ENCODE measurements at places on chromosomes 12 and 14.
A peak's percentile ranks its signal among the peaks of the same experiment; 100 is the strongest.

- DNase-seq: no peak
Observed at GRCh38 chr14:63387711-63388110, 69.0 kb upstream of the GPHB5 start.

DNA sequence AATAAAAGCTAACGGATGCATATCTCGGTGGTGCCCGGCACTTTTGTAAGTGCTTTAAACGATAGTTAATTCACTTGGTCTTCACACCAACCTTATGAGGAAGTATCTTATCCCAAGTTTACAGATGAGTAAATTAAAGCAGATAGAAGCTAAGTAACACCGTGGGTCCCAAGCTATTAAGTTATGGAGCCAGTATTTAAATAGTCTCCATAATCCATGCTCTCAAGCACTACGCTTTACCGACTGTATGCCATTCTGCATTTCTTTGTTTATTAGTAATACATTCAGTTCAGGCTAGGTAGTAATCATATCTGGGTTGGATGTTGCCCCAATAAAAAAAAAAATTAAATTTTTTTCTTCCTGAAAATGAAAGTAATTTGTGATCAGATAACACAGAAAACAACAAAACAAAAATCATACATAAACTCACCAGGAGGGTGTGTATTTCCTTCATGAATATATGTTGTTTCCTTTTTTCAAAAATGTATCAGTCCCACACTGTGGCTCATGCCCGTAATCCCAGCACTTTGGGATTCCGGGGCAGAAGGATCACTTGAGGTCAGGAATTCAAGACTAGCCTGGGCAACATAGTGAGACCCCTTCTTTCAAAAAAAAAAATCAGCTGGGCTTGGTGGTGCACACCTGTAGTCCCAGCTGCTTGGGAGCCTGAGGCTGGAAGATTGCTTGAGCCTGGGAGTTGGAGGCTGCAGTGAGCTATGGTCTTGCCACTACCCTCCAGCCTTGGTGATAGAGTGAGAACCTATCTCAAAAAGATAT, 1.4 kb upstream of the M6PR start:
- peak; percentile 25 for DNase-seq

DNA sequence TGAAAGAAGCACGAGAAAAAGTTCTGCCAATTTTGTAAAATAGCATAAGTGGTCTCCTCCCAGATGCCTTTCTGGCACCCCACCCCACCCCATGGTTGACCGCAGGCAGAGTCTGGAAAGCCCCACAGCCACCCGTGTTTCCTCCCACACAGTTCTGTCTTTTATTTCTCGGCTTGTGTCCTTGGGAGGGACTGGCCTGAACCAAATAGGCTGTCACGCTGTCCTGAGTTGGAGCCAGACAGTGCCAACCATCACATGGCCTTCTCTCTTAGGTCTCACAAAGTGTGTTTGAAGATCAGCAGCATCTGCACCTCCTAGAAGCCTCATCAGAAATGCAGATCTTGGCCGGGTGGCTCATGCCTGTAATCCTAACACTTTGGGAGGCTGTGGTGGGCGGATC, 10.2 kb upstream of the LTA4H start:
- DNase-seq: no peak

DNA sequence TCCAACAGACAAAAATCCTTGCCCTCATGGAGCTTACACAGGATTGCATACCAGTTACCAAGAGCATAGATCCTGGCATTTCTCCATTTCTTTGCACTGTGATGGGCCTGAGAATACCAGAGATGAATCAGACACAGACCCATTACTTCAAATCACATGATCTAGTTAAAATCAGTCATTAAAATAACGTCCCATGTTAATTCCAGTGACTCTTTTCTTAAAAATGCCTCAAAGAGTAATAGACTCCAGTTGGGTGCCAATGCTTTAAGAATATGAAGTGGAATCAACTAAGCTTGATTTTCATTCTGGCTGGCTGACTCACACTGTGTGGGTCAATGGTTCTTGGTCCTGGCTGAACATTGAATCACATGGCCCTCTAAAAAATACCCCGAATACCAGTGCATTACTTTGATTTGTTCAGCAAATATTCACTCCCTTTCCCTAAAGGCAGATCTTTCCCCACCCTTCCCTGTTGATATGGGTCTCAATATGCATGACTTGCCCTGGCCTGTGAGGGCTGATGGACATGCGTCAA, 11.0 kb downstream of the ASB2 start:
- no peak for DNase-seq

GRCh38 chr14:61547186-61548069, 147.9 kb upstream of the HIF1A start:
- no peak for DNase-seq

DNA sequence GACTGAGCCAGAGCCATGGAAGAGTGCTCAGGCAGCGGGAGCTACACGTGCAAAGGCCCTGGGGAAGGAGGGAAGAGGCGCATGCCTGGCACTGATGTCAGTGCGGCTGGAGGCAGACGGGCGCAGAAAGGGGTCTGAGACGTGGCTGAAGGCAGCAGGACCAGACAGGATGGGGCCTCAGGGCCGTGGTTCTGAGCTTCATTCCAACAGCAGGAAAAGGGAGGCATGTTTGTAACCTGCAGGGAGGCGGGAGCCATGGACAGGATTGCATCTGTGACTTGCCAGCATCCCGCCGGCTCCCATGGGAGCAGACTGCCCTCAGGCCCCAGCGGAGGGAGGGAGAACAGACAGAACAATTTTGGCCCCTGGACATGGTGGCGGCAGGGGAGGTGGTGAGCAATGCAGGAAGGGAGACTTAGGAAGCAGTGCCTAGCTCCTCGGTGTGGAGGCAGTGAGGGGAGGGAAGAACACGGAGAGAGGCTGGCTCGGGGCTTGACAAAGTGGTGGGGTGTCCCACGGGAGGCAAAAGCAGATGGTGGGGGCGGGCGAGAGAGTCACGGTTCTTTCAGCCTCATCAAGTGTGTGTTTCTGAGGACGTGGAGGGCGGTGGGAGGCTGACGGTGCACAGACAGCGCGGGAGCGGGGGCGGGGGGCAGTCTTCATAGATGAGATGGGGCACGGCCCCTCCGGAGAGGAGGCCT, 33.3 kb upstream of the INF2 start:
- DNase-seq: no peak

DNA sequence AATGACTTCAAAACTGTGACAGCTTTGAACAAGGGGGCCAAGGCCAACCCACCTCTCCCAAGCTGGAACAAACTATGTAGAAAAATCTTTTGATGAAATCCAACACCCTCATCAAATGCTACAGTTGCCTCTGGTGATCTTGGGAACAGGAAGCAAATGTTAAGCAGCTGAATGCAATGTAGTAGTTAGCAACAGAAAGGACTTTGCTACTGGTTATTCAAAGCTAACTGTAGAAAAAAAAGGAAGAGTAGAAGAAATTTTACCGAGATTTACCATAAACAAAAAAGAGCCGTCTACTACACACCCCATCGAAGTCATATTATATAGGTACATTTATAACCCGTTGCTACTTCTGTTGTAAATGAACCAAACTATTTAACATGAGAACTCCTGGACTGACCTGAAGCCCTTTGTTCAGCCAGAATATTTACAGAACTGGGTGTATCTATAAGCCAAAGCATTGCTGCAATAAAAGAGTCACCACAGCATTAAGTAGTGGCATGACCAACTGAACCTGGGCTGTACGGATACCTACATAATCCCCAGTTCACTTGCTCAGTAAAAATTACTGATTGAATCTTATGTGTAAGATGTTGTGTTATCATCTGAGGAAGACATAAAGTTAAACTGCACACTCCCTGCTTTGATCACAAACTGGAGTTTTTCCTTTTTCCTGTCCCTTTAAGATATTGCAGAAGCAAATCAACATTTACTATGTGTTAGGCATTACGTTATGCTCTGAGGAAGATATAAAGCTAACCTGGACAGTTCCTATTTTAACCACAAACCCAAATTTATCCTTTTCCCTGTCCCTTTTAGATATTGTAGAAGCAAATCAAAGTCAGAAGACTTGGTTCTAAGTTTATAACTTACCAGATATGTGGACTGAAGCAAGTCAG, 25.1 kb downstream of the SYNJ2BP start:
- DNase-seq: no peak

- no peak for DNase-seq
Observed at GRCh38 chr14:93803408-93804318, 15.4 kb upstream of the PRIMA1 start.

DNA sequence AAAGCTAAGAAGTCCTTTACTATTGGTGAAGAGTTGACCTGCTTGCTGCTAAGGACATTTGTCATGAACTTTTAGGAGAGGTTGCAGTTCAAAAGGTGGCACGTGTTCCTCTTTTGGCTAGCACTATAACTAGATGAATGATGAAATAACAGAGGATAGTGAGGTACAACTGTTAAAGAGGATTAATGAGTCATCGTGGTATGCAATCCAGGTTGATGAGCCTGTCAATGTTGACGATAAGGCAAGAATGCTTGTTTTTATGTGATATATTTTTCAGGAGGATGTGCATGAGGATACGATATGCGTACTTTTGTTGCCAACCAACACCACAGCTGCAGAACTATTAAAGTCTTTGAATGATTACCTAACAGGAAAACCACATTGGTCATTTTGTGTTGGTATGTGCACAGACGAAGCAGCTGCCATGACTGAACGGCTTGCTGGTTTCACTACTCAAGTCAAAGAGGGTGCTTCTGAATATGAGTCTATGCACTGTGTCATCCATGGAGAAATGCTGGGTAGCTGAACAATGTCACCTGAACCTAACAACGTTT, 10.6 kb downstream of the CEP128 start:
- peak; percentile 45 for DNase-seq

- DNase-seq: no peak
Observed at GRCh38 chr14:30295980-30296379, 263.0 kb upstream of the G2E3 start.

GRCh38 chr12:124021007-124021406, 48.0 kb downstream of the ZNF664 start:
- DNase-seq: no peak

DNA sequence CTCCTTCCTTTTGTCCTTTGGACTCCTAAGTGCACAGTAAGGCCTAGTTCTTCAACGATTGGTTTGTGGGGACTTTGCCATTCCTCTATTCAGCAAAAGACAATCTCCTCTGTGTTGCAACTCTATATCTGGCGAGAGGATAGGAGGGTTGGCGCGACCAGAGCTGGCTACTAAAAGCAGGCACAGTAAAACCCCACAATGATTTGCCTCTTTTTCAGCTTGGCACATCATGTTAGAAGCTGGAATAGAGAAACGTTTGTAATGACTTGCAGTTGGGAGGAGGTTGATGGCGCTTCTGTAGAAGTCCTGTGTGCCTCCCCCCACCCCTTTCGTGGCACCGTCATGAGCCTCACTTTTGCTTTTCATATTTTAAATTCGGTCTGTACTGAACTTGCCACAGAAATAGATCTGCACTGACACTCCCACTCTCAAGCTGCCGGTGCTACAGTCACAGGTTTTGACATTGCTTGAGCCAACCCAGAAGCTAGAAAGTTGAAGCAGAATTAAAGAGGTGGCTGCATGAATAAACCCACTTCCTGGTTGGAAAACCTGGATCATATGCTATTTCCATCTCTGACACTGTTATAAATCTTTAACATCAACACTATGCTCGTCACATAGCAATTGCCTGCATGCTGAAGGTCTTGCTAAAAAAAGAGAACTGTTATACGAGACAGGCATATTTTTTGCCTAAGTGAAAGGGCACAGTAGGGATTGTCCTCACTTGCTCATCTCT, 315.3 kb upstream of the PRICKLE1 start:
- DNase-seq: no peak

DNA sequence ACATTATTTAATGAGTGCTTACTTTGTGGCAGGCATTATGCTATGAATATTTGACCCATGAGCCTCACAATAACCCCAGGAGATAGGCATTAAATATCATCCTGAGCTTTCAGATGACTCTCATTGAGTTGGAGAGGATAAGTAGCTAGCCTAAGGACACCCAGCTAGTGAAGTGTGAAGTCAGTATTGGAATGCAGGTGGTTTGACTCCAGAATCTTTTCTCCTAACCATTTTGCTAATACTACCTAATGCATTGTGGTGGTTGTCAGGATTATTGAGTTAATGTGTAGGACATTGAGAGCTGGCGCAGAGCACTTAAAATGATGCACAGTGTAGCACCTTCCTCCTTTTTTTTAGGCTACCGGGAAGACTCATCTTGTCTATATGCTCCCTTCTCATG, 3.8 kb upstream of the CDKL1 start:
- DNase-seq: no peak

GRCh38 chr12:86796550-86796949, 540.4 kb upstream of the MGAT4C start:
- DNase-seq: no peak

DNA sequence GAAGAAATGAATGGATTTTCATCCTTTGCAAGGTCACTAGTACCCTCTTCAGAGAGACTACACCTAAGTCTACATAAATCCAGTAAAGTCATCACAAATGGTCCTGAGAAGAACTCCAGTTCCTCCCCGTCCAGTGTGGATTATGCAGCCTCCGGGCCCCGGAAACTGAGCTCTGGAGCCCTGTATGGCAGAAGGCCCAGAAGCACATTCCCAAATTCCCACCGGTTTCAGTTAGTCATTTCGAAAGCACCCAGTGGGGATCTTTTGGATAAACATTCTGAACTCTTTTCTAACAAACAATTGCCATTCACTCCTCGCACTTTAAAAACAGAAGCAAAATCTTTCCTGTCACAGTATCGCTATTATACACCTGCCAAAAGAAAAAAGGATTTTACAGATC, 40.8 kb downstream of the SPATA7 start:
- DNase-seq: no peak

Measured in GM20000 (cell line).